ENCODE measurements at places on chromosomes 1 and 21.
A peak's percentile ranks its signal among the peaks of the same experiment; 100 is the strongest.

GRCh38 chr1:68173283-68173935, 58.9 kb downstream of the WLS start:
- DNase-seq, result no peak

GRCh38 chr1:85340427-85340826, 64.0 kb upstream of the BCL10 start:
- no peak for DNase-seq

- peak; percentile 22 for DNase-seq
Observed at GRCh38 chr1:192904438-192904895, 95.6 kb downstream of the RGS2 start.

DNA sequence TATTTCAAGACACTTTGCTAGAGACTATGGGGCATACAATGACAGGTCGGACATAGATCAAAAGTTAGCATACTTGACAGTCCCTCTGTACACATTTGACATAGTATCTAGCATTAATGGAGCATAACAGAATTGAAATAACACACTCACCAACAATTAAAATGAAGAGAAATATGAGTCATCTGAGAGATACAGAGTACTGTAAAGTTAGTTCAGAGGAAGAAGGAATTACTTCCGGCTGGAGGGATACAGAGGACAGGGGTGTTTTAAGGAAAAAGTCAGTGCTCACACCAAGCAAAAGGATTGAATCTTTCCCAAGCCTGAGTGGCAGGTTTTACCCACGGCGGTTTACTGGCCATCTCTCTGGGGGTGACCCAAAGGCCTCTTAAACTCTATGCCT, 2.4 kb downstream of the ZMYND12 start:
- DNase-seq, result no peak

DNA sequence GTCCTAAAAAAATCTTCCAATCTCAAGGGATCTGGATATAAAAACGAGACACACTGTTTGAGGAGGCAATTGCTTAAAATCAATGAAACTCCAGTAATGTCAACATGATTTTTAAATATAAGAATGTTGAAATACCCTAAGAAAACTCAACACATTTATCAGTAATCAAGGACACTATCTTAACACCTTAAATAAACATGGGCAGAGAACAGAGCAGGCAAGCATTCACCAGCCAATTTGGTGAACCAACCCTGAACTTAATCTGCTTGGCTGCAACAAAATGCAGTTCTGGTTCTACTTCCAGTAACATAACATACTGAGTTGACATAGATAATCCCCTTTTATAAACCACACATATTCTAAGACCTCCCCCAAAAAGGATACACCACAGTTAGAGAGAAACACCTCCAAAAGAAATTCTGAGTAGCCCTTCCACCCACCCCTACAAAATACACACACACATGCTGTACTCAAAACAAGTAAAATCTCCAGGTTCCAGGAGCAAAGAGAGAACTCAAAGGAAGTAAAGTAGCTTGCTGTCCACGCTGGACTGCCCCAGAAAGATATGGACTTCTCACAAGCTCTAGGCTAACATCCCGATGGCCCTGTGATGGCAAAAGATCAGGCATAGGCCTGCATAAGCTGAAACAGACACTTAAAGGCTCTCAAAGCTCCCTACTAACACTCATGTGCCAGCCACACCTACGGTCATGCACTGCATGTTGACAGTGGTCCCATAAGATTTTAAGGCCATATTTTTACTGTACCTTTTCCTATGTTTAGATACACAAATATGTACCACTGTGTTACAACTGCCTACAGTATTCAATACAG, 30.5 kb downstream of the TP53BP2 start:
- DNase-seq, result no peak

GRCh38 chr1:192967901-192968300, 91.3 kb downstream of the UCHL5 start:
- no peak for DNase-seq

- peak; percentile 30 for DNase-seq
Observed at GRCh38 chr1:40699787-40700186, 8.3 kb downstream of the NFYC start.
